Kidney tubule cell (primary cell): ENCODE measurements at places on chromosomes 3 and 15.

DNA sequence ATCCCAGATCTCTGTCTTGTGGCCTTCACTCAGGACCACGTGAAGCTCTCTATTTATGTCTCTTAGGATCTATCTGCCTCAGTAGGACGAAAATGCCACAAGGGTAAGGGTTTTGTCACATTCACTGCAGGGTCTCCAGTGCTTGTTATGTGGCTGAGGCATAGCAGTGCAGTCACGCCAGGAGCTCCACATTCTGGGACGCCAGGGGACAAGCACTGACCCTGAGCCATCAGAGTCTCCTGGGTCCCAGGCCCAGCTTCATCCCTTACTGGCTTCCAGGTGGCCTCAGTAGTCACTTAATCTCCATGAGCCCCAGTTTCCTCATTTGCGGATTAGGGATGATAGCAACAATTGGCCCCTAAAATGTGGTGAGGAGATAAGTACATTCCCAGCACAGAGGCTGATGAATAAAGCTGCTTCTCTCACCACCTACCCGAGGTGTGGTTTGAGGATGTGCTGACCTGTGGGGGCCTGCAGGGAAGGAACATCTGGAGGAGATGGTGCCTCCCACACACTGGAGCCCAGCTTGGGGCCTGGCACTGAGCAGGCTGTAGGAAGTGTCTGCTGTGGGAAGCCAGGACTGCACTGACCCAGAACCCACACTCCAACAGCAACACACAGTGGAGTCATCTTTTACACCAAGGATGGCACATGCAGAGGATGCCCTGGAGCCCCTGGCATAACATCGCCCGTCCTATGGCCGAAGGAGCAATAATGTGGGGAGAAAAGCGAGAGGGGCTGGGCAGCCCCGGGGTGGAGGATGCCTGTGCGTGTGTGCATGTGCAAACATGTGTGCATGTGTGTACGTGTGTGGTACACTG lies 93.2 kb upstream of the IQSEC1 start:
- DNase-seq, result no peak

GRCh38 chr3:138328341-138328740 lies 1.3 kb downstream of the NME9 start:
- no peak for DNase-seq

GRCh38 chr3:71039332-71039731 lies 544.2 kb downstream of the FOXP1 start:
- DNase-seq, result no peak

- DNase-seq, result no peak
Measured at GRCh38 chr3:159817126-159817525, 171.5 kb upstream of the IL12A start.

- peak; percentile 75 for DNase-seq
Measured at GRCh38 chr3:59192473-59192872, 142.6 kb upstream of the CFAP20DC start.

GRCh38 chr15:44397869-44398268 lies 29.6 kb upstream of the CTDSPL2 start:
- DNase-seq, result no peak

- no peak for DNase-seq
Measured at GRCh38 chr3:150180334-150180733, 209.6 kb upstream of the PFN2 start.

DNA sequence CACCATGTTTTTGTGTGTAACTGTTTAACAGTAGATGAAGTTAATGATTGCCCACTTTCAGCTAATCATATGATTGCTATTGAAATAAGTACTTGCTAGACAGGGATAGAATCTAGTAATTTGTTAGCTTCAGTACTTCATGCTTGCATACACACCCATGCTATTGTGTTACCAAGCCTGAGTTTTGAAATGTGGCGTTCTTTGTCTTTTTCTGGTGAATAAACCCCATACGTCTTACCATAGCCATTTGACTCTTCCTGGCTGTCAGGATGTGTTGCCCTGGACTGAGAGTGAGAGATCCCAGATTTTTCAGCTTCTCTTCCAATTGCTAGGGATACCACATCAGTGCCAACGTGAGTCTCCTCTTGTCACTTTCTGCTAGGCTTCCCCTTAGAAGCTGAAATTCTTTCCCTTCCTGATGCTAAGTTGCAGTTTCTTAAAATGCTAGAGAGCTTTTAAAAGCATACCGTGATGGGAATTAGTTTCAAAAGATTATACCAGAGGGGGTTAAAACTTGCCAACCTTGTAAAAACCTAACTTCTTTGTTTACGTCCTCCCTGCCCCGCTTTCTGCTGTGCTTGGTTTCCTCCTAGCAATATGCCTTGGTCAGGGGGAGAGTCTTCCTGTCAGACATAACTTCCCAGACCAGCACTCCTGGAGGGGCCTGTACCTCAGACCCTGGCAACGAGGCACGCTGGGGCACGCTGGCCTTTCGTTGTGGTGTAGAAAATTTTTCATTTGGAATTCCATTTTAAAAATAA lies 62.9 kb upstream of the ULK4 start:
- peak; percentile 57 for DNase-seq

GRCh38 chr15:89114990-89115389 lies 26.7 kb downstream of the ABHD2 start:
- no peak for DNase-seq

- DNase-seq, result peak; percentile 34
Measured at GRCh38 chr3:1092771-1093170, at the start of gene CNTN6. Gene CNTN6 (plus strand): TSS chr3:1093024. CDS start chr3:1148009, 54,985 bp downstream.

DNA sequence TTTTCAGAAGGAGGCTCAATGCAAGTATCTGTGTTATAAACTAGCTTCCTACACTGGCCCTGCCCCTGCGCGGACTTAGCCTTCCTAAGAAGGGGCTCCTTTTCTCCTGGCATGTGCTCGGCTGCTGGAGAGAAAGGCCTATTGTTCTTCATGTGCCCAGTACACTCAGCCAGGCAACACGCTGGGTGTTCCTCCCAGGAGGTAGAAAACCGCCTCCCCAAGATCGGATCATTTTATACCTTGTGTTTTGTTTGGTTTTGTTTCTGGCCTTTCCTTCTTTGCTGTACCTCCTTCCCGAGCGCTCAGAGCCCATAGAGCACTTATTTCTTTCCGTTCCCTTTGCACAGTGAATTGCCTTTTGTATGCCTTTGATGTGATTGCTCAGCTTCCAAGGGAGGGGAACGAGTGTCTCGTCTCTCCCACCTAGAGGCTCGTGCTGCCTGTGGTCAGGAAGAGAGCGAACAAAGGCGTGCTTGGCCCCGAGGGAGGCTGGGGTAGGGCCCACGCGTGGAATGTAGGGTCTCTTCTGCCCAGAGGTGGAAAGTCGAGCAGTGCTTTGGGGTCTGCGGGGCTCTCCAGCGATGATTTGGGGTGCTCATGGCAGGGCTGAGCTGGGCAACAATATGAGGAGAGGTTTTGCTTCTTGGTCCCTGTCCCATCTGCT lies 30.0 kb downstream of the CCNL1 start:
- DNase-seq, result peak; percentile 47
